ENCODE measurements at places on chromosomes 11 and 22.

DNA sequence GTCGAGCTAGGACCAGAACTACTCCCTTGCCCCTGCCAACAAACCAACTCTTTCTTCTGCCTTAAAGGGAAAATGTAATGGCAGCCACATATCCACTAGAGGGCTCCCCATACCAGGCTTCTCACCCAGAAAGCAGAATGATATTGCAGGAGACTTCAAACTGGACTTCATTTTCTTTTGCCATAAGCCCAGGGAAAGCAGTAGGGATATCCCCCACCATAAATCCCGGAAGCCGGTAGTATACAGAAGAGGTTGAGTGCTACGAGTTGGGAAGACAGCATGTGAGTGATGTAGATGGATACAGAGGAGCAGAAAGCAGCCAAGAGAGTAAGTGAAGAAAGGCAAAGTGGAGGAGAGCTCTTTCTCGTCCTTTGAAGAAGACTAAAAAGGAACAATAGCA is 12.1 kb downstream of the PLAAT5 start:
- peak; percentile 33 for DNase-seq

DNA sequence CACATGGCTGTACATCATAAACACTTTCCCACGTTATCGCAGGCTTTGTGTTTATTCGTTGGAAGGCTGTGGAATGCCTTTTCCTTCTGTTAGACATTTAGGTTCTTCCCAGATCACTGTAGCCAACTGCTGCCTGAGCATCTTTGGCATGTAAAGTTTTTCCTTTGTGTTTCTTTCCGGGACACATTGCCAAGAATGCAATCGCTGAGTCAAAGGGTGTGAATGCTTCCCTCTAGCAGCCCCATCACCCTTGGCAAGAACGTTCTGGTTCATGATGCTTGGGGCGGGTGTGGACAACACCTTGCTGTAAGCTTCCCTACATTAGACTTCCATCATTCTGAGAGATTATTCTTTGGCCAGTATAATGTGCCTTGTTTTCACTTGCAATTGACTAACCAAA is 136.2 kb downstream of the OSBP2 start:
- no peak for DNase-seq

DNA sequence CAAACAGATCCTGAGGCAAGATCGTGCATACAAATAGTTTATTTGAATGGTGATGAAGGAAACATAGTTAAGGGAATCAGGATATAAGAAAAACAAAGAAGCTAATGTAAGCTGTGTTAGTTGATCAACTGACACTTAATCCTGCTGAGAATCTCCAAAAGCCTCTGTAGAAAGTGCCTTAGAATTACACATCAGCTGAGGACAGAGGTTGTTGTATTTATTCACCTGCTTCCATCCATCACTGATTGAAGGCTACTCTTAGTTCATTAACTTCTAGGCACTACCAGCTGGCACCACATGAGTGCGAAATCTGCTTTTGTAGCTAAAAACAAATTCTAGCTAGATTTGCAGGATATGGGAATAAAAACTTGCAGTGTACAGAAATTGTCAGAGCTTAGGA is 1082.0 kb upstream of the CNTN5 start:
- DNase-seq, result no peak

DNA sequence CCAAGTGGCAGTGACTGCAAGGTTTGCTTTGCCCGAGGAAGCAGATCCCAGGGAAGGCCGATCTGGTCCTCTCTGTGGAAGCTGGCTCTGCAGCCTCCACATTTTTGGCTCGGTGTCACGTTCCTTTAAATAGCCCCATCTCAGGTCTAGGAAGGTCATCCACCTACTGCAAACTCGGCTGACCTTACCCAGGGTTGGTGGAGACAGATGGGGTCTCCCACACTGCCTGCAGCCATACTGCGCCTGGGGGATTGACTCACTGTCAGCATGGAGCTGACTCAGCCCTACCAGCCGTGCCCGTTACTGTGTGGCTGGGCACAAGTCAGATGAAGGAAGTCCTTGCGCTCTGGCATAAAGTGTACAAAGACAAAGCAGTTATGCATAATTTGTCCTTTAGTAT is 16.9 kb downstream of the CDPF1 start:
- DNase-seq, result no peak

GRCh38 chr11:3090096-3090901 is 33.1 kb upstream of the CARS1 start:
- no peak for DNase-seq

DNA sequence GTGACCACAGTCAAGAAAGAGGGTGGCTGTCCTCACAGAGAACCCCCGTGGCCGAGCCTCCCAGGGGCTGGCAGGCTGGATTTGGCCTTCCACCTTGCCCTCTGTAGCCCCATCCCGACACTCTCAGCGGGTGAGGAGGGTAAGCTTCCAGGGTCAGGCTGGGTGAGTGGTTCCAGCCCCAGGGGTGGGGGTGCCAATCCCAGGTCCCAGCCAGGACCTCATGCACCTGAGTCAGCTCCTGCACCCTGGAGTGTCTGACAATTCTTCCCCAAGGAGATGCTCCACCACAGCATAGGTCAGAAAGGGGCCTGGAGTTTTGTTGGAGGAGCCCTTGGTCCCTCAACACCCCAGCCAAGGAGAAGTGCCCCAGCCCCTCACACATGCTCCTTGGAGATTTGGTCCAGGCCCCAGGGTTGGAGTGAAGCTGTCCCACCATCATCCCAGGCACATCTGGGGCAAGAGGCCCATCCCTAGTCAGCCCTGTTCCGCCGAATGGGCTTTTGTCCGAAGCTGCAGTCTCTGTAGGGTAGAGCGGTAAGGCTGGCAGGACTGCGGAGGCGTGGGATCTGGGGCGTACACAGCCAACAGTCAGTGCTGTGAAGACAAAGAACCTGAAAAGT is 8.4 kb downstream of the LINC01488 start:
- DNase-seq, result no peak

- no peak for DNase-seq
Measured at GRCh38 chr11:128603752-128604414, 16.5 kb upstream of the ETS1 start.

GRCh38 chr11:127866109-127866508 is 721.2 kb downstream of the ETS1 start:
- no peak for DNase-seq

GRCh38 chr22:37080438-37080837 is 28.9 kb downstream of the KCTD17 start:
- DNase-seq, result no peak

GRCh38 chr11:19345848-19346681 is 105.3 kb upstream of the E2F8 start:
- no peak for DNase-seq

DNA sequence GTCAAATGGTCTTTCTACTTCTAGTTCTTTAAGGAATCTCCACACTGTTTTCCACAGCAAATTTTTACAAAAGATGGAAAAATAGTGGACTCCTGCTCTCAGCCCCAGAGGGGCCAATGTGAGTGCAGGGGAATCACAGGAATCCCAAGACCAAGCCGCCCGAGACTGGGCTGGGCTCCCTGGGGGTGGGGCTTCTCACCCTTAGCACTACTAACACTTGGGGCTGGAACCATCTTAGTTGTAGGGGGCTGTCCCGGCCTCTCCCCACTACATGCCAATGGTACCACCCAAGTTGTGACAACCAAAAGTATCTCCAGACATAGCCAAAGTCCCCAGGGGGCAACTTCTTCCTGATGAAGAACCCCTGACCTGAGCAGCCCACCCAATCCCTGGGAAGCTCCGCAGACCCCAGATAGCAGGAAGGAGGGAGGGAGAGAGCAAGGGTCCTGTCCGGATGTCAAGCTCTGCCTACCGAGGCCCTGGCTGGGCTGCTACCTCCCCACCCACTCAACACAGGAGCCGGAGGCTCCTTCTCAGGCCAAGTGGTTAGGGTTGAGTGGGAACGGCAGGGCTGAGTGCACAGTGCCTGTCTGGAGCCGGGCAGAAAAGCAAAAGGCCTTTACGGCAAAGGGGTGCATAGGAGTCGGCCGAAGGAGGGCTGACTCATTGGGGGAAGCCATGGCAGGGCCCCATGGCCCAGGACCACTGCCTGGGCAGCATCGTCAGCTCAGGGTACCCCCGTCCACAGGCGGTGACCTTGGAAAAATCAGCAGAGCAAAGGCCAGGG is 122.5 kb upstream of the FGF3 start:
- no peak for DNase-seq

DNA sequence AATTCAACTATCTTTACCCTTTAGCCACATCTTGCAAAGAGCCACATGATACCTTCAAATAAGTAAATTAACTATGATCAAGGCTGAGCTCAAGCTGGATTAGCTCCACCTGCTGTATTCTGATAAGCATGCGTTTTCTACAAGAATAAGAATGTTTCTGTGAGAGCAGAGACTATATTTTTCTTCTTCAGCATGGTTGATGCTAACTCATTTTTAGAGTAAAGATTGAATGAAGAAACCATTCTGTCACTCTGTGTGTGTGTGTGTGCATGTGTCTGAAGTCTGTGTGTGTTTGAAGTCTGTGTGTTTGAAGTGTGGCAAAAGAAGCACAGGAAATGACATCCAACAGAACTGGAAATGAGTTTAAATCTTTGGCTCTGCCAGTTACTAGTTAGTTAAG is 12.0 kb upstream of the LAYN start:
- no peak for DNase-seq

DNA sequence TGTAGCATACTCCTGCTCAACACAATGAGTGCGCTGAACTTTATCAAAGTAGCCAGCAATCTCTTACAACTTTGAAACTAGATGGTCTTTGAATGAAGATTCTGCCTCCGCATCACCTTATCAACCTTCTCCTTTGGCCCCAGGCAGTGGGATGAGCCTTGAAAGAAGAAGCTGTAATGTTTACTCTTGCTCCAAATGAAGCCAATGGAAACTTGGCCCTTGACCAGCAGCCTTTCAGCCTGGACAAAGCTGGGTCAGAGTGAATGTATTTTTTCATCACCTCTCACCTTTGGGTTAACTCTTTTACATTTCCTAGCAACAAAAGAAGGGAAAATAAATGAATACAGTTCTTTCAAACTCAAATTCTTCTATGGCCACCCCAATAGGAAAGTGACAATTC is 359.1 kb downstream of the KCNA4 start:
- no peak for DNase-seq

- no peak for DNase-seq
Measured at GRCh38 chr11:68979931-68980775, 633 bp downstream of the MRGPRD start.

DNA sequence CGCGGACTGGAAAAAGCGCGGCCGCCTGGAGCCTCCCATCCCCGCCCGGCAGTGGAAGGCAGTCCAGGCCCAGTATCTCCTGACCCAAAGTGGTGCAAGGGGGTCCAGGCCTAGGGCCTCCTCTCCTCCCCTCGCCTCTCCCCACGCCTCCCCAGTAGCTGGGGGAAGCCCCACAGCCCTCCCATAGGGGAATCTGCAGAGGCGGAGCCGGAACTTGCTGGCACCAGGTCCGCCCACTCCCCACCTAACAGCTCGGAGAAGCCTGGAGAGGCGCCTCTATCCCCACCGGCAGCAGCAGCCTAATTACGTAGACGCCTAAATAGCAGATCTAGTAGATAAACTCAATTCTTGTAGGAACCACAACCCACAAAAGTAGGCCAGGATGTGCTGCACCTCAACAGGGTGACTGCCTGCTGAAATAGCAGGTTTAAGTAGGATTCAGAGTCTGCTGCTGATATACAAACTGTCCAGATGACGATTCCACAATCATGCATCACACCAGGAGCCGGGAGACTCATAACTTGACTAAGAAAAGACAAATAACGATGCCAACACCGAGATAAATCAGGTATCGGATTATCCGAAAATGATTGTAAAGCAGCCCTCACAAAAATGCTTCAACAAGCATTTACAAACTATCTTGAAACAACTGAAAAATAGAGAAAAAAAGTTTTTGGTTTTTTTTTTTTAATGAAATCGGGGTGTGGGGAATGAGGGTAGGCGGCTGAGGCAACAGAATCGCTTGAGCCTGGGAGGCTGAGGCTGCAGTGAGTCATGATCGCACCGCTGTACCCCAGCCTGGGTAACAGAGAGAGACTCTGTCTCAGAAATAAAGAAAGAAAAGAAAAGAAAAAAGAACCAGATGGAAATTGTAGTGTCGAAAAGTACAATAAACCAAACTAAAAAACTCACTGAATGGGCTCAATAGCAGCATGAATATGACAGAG is 11.4 kb upstream of the BRD1 start:
- DNase-seq, result no peak

GRCh38 chr22:48834404-48834803 is 993.3 kb downstream of the BRD1 start:
- no peak for DNase-seq

- no peak for DNase-seq
Measured at GRCh38 chr11:116963813-116964212, 126.4 kb upstream of the APOA1 start.

- no peak for DNase-seq
Measured at GRCh38 chr11:126890561-126890960, 110.0 kb downstream of the KIRREL3 start.

GRCh38 chr11:66363805-66364535 is 7.6 kb downstream of the SLC29A2 start:
- DNase-seq, result no peak

- DNase-seq, result no peak
Measured at GRCh38 chr22:16603448-16603768, 10.8 kb upstream of the CCT8L2 start.

- no peak for DNase-seq
Measured at GRCh38 chr11:1832920-1833295, 1.9 kb upstream of the SYT8 start.

DNA sequence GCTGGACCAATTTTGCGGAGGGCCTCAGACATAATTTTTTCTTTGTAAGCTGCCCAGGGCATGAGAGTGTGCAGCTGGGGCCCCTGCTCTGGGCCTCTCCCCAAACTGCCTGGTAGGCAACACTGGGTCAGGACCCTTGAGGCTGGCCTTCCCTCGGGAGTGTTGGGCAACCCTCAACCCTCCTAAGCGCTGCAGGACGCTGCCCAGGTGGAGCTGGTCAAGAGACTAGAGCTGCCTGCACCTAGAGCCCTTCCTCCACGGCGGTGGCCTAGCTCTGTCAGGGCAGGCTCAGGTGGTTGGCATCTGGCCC is 505 bp upstream of the TMEM132A start:
- DNase-seq, result no peak

DNA sequence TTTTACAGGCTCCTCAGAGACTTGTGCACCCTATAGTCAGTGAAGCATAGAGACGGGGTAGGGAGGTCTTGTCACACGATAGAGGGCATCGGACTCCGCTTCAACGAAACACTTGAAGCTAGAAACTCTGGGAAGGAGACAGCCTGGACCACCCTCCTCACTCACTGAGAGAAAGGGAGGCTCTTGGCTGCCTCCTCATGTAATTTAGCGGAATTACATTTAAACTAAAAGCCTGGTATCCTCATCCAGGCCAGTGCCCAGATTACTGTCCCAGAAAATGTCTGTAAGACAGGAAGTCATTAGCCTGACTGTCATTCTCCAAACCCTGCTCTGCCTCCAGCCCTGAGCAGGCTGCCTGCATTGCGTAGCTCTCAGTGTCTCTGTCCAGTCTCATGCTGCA is 36.0 kb downstream of the TTLL1 start:
- DNase-seq, result no peak

- DNase-seq, result no peak
Measured at GRCh38 chr11:117387992-117388755, 60.5 kb downstream of the CEP164 start.

All from left renal pelvis (tissue), 4 donors.